ENCODE measurements at places on chromosomes 7 and 10. TPM values are rescaled to one million over a fixed set of nuclear protein-coding genes. Genes with fewer than 3 reads are reported as not detected.

DNA sequence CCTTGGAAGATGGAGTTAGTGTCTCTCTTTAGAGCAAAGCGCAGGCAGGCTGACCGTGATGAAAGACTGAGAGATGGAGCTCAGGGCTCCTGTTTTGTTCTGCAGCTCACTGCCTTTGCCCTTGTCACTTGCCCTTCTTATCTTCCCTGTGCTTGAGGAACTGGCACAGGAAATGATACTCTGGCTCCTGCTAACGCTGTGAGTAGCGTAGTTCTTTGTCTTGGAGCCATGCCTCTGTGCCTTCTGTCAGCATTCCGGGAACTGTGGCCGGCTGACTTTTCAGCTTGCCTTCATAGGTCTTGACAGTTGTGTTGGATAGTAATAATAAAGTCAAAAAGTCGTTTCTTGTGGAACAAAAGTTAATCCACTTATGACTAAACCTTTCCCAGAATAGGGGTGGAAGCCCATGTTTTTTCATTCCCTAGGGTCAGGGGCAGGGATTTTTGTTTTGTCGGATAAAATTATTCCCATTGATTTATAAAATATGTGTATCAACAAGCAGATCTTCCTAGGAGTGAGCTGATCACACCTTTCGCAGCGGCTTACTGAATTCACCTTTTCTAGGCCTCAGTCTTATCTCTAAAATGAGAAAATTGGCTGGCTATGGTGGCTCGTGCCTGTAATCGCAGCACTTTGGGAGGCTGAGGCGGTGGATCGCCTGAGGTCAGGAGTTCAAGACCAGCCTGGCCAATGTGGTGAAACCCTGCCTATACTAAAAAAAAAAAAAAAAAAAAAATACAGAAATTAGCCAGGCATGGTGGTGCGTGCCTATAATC is 16.6 kb upstream of the TMEM236 start:
- DNase-seq, result no peak

DNA sequence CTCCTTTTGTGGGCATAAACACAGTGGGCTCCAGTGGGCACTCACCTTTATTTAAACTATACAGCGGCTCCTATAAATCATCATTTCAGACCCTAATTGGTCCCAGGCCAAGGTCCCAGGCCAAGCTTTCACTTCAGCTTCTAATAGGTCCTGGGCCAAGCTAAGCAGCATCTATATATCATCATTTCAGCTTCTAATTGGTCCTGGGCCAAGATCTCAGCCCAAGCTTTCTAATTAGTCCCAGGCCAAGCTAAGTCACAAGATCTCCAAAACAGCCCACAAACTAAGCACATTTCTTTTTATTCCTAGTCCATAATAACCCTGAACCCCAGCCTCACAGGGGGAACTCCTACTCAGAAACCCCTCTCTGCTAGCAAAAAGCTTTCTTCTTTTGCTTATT is 47.1 kb downstream of the ZNF680 start:
- DNase-seq, result no peak

GRCh38 chr7:96397936-96398598 is 76.2 kb upstream of the SLC25A13 start:
- DNase-seq, result no peak

- no peak for DNase-seq
Measured at GRCh38 chr7:130669085-130669700, 645 bp upstream of the COPG2 start.

DNA sequence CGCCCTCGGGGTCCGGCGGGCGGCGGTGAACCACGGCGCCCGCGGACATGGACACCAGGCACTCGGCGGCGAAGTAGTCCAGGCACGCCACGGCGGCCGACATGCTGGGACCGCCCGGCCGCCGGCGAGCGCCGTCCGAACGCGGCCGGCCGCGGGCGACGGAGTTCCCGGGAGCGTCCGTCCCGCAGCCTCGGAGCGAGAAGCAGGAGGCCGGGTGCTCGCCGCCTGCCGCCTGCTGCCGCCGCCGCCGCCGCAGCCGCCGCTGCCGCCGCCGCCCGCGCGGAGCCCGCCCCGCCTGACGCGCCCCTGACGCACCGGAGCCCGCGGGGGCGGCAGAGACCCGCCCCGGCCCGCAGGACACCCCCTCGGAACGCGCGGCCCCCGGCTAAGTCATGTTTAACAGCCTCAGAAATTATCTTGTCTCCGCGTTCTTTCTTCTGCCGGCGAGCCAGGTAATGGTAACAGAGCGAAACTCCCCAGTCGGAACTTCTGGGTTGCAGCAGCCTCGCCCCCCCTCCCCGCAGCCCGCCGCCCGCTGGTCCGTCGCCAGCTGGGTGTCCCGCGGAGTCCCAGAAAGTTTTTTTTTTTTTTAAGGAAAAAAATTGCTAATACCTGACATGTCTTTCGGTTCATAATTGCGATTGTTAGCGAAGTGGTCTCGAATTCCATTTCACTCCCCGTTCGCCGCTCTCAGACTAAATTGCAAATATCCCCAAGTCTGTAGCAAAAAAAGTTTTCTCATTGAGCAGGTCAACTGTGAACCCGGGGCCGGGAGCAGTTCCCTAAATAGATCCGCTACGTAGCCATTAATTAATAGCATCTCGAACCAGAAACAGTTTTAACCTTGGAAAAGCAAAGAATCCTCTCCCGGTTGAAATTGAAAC is at the start of gene KLF14:
Gene KLF14, minus strand, starts transcription at position 277 of the 884 bp plus-strand sequence. Its CDS starts 174 bp downstream, at position 103.
- DNase-seq, result no peak

- no peak for DNase-seq
Measured at GRCh38 chr10:98090822-98091221, 43.6 kb upstream of the R3HCC1L start.

- DNase-seq, result no peak
Measured at GRCh38 chr7:84497873-84498272, 303.3 kb upstream of the SEMA3A start.

CLCN1 gene
- not detected for total RNA-seq

CYP2E1 gene
- total RNA-seq, result 2.2 TPM

MKX gene
- total RNA-seq, result 5.6 TPM

GPC2 gene
- total RNA-seq, result not detected
